ENCODE measurements at places on chromosomes 1 and 21.

DNA sequence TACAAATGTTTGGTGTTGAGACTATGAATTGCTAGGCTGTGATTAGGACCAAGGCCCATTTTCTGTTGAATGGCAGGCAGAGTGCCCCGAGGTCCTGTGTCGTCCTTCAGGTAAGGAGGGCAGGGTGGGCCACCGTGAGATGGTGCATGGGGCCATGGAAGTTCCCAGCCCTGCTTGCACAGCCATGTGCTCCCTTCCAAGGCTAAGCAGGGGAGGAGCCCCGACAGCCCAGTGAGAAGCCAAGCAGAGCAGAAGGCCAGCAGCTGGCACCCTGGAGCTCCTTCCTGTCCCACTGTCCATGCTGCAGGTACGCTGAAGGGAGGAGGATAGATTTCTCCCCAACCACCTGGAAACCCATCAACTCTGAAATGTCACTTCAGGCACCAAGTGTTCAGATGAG, 8.2 kb upstream of the NUAK2 start:
- DNase-seq, result no peak

DNA sequence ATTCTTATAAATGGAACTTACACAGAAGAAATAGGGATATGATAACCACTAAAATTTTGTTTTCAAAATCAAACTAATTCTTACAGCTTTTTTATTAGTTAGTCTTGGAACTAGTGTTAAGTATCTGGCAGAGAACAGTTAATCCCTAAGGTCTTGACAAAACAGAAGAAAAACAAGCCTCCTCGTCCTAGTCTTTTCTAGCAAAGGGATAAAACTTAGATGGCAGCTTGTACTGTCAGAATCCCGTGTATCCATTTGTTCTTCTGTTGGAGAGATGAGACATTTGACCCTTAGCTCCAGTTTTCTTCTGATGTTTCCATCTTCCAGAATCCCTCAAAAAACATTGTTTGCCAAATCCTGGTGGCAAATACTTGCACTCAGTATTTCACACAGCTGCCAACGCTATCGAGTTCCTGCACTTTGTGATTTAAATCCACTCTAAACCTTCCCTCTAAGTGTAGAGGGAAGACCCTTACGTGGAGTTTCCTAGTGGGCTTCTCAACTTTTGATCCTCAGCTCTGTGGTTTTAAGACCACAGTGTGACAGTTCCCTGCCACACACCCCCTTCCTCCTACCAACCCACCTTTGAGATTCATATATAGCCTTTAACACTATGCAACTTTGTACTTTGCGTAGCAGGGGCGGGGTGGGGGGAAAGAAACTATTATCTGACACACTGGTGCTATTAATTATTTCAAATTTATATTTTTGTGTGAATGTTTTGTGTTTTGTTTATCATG, 42.3 kb upstream of the LAMC2 start:
- DNase-seq, result no peak

- DNase-seq, result no peak
These were observed 10.0 kb downstream of the ITLN1 start for GRCh38 chr1:160874935-160875334.

GRCh38 chr1:2303781-2304180, 75.7 kb downstream of the SKI start:
- no peak for DNase-seq

DNA sequence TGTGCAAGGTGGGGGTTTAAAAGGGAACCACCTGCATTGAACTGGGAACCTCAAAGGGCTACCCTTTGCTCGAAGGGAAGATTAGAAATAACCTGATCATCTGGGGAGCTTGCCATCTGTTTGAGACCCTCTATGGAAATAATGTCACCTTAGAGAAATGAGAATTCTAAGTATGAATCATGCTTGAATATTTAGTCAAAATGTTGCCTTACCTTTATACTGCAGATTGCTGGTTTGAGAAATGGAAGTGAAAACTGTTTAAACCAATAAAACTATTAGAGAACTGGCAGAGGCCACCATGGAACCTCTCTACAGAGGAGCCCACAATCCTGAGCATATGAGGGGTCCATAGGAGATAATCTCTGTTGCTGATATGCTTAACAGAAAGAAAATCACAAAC, 131.2 kb upstream of the FAM78B start:
- no peak for DNase-seq

DNA sequence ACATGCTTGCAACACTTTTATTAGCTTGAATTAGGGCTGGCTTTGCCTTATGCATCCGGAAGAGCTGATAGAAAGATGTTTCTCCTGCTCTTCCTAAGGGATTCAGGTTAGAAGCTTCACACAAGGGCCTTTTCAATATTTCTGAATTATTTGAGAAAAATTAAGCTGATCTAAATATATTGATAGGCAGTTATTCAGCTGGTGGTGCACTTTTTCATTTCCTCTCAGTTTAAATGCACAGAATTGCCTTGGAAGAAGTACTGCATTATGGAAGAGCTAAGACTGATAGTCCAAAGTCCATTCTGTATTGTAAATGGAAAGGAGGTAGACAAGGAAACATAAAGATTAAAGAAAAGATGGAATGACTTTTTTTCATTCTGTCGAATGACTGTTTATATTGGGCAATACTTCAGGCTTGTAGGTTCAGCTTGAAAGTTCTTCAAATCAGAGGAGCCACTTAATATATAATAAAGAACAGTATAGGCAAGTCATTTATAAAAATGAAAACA, 398.4 kb upstream of the B3GALT2 start:
- no peak for DNase-seq

DNA sequence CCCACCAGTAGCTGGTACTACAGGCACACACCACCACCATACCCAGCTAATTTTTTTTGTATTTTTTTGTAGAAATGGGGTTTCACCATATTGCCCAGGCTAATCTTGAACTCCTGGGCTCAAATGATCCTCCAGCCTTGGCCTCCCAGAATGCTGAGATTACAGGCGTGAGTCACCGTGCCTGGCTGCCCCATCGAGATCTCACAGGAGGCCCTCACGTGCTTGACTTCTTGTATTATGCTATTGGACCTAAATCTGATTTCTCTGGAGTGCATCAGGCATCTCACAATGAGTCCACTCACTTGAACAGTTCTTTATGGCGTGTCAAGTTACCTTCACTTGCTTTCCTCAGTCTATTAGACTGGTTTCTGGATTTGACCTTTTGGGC, 9.3 kb upstream of the RSRP1 start:
- no peak for DNase-seq

DNA sequence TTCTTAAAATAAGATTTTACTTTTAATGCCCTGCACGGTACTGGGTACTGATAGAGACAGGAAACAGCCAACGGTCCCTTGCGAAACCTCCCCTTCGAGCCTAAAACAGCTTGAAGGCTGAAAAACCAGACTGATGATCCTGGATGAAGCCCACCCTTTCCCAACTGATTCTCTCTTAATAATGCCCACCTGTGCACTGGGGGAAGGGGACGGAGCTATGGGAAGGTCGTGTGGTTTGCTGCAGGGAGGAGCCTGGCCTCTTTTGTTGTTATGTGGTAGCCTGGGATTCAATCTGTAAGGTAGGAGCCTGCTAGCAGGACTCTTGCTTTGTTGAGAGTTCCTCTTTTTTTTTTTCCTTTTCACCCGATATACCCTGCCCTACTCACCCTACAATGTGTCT, 25.6 kb downstream of the SAMSN1 start:
- no peak for DNase-seq

GRCh38 chr1:69585666-69586065, 17.9 kb downstream of the LRRC7 start:
- no peak for DNase-seq

- DNase-seq, result no peak
These were observed 4.4 kb upstream of the PGBD5 start for GRCh38 chr1:230430499-230430898.

- no peak for DNase-seq
These were observed 59.6 kb downstream of the SMYD3 start for GRCh38 chr1:246447501-246447900.

GRCh38 chr1:87684713-87685205, 356.1 kb downstream of the LMO4 start:
- DNase-seq, result no peak

DNA sequence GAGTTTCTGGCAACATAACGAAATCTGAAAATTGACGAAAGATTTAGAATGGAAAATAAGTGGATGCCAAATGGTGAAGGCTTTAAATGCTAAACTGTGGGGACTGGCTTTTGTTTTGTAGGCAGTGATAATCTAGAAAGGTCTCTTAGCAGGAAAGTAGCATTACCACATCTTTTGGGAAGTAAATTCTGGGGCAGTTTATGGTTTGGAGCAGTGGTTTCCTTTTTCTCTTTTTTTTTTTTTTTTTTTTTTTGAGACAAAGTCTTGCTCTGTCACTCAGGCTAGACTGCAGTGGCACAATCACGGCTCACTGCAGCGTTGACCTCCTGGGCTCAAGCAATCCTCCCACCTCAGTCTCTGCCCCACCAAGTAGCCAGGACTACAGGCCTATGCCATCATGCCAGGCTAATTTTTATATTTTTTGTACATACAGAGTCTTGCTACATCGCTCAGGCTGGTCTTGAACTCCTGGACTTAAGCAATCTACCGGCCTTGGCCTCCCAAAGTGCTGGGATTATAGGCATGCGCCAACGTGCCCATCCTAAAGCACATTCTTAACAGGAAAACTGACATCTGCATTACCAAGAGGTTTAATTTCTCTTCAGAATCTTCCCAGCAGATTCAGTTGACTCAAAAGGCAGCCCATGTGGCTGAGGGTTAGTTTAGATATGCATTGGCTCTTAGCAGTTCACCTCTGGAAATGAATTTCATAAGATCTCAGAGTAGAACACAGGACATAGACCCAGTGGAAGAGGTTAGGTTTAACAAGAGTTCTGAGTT, 32.9 kb downstream of the C21orf91 start:
- no peak for DNase-seq

DNA sequence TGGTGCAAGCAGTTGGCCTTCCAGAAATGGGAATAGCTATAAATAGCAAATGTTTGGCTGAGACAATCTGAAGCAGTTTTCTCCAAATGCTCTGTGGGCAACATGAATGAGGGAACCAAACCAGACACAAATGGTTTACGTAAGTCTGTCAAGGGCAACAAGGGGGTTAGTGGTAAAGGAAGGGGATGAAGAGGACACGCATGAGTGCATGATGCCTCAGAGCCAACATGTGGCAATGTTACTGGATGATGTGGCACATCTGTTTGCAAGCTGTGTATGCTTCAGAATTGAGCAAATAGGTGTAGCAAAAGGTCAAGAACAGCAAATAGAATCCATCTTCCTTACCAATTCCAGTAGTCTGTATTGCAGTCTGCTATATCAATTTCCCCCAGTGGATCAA, 76.3 kb upstream of the LMO4 start:
- no peak for DNase-seq

DNA sequence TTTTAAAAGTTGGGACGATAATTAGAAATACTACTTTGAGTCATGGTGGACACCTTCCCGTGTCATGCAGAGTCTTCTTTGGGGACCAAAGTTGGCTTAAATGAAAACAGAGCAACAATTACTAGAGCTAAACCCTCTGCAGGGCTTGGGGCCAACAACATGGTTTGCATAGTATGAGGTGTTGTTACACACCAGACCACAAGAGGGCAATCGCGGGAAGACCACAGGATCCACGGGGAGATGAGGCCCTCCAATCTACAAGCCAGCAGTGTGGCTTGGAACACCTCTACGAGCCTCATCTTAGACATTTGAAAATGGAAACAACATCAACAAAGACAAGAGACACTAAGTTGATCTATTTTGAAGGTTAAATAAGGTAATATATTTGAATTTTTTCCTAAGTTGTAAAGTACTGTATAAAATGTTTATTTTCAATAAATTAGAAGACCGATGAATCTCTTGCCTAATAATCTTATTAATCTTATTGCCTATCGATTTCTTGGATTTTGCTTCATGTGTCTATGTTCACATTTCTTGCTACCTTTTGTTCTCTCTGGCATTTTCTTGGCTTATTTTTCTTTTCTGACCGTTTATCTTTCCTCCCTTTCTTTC, 8.2 kb upstream of the SMCP start:
- peak; percentile 80 for DNase-seq

DNA sequence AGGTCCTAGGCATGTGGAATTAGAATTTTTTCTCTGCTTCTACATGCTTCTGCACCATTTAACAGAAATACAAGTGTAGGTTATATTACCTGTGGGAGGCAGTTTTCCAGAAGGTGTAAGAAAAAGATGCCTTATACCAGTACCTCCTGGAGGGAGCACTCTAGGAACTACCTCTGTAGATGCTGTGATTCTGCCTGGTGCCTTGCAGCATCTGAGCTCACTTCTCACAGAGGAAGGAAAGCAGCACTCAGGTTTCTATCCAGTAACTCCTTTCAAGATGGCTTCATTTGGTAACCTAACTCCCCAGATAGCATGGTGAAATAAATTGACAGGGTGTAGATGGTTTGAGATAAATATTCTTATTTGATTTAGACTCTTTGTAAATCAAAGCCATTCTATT, 50.3 kb downstream of the GIPC2 start:
- DNase-seq, result no peak

DNA sequence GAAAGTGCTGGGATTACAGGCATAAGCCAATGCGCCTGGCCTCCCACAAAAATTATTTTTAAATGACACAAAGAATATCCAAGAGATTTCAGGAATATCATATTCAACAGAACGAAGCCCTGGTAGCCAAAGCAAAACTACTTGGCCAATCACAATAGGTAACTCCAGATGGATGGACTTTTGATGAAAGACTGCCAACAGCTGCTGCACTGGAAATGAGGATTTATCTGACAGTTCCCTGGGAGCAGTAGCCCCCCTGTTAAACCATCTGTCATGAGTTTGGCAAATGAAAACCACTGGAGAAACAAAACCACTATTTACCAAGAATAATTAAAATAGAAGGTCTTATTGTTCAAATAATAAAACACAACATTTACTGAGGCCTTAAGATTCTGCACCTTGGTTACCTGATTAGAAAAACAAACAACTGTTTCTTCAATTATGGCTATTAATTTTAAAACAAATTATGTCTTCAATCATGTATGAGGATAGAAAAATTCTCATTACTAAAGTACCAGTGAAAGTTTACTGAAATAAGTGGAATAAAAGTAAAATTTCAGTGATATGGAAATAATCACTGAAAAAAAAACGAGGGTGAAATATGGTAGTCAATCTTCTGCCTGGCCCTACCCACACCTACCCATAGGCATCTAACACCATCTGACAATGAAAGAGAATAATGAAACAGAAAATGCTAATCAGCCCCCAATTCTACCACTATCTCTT, 34.3 kb upstream of the PSMG1 start:
- DNase-seq, result no peak

DNA sequence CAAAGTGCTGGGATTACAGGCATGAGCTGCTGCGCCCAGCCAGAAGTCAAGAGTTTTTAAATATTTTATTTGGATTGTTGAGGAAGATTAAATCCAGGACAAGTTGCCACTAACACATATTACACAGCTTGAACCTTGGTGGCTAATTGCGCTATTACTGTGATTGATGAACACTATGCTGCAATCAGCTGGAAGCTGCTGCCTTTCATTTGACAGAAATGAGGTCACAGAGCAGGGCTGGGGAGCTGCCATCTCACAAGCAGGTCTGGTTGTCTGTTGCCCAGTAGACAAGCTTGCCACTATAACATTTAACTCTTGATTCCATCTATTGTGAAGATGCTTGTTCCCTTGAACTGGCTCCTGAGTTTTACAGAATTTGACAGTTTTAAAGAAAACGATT, 37.4 kb upstream of the NRDC start:
- no peak for DNase-seq

- DNase-seq, result no peak
These were observed 82.5 kb upstream of the ATF3 start for GRCh38 chr1:212526111-212526491.

Data from RPMI8226 (cell line).